CD14-positive monocyte (primary cell): ENCODE measurements at places on chromosomes 1 and 21.

DNA sequence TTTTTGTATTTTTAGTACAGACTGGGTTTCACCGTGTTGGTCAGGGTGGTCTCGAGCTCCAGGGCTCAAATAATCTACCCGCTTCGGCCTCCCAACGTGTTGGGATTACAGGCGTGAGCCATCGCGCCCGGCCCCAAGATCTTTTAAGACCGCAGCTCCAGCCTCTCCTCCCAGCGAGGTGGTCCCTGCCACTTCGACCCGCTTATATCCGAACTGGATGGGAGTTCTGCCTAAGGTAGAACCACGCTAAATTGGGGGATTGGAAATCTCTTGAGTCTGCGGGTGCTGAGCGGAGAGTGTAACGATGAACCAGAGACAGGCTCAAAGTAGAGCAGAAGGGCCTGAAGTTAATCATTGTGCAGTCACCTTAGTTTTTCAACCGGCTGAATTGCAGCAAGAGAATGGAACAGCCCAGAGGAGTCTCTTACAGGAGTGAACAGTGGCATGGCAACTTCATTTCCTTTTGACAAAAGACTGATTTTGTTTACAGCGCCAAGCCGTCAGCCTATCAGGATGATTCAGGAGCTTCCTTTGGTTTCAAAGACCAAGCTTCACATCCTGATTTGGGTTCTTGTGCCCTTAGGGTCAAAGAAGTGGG is 726 bp upstream of the CYB5R1 start:
- peak; percentile 63 for DNase-seq

DNA sequence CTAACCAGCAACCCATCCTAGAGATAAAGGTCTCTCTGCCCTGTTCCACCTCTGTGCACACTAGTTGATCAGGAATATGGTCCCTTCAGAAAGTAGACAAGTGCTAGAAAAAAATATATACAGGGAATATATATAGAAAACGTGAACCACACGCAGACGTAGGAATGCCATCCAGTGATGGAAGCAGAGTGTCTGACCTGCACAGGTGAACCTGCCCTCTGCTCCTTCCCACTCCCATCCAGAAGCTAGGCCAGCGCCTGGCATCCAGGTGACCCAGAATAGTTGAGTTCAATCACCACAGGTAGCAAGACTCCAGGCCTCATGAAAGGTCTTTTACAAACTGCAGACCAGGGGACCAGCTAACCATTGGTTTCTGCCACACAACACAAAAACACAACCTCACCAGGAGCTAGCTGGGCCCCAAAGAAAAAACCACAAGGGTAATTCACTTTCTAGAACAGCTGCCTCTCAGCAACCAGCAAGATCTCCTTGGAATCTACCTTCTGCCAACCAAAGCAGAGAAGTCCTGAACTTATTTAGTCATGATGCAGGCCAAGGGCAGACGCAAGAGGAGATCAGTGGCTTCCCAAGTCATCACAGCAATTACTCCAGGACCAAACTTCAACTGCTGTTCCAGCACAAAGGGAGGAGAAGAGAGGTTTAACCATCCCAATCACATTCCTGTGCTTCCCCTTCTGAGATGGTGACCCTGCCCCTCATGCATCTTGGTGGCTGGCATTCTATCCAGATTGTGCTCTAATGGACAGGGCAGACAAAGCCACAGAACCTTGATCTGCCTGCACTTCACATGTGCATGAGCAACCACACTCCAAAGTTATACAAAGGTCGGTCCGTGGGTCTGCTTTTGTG is 53.0 kb downstream of the GPR161 start:
- no peak for DNase-seq

GRCh38 chr1:183002797-183003196 is 20.4 kb upstream of the LAMC1 start:
- DNase-seq: no peak

DNA sequence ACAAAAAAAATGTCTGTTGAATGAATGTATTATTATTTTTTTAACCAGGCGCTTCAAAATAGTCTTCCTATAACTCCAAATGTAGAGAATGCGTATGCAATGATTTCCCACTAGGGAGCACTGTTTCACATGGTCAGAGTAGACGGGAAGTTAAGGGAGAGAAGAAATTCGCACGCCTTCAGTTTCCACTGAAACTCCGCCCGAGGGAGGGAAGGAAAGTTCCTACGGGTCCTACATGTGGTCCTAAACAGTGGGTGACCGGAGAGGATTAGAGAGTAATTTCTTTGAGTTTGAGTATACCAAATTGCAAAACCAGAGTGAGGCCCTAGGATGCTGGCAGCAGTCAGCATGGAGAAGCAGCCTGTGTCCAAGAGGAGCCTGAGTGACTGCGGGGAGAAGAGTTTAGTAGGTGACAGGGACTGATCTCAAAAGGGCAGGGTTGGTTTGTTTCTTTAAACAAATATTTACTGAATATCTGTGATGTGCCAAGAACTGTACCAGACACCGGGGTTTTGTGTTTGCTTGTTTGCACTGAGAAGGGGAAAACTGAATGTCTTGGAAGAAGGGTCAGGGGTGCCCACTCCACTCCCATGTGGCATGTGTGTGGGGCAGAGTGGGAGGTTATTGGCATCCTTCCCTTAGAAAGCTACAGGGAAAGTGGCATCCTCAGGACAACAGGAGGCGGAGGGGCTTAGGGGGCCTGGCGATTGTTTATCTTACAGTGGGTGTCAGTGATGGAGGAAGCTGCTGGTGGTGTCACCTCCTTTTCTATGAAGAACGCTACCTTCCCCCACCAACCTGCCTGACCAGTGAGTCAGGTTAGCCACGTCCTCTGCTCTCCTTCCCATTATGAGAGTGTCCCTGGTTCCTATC is 22.8 kb downstream of the RNU5D-1 start:
- DNase-seq: peak; percentile 59

DNA sequence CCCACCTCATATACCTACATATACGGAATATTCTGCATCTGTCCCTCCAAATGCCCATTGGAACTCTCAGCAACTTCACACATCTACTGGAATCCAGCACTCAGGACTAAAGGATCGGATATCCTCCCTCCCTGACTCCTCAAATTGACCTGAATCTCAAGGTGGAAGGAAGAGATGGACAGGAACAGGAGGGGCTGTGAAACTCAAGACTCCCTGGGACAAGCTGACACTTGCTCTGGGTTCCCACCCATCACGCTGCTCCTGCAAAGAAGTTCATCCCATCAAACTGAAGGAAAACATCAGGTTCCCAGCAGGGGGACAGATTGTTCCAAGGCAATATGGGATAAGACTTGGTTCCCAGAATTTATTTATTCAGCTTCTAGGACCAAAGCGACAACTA is 30.3 kb upstream of the TIAM1 start:
- DNase-seq: no peak

- no peak for DNase-seq
Measured at GRCh38 chr1:24721533-24721932, 23.7 kb upstream of the CLIC4 start.

DNA sequence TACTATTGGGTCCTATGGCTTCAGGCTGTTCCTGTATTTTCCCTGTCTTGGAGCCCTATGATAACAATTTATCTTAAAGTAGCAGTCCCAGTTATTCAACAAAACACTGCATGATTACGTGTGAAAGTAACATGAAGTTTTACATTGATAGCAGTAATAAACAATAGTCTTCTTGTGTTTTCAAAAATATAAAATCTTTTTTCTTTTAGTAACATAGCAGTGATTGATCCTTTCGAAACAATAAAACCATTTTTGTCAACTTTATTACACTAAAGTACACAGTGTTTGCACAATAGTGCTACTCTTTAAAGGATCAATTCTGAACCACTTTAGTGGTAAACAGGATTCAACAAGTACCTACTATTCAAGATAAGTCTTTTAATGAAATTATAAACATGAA is 90.6 kb downstream of the GPATCH2 start:
- DNase-seq: no peak

GRCh38 chr1:19936061-19936750 is 12.8 kb upstream of the PLA2G2E start:
- no peak for DNase-seq

GRCh38 chr1:210292231-210292871 is 36.4 kb upstream of the HHAT start:
- DNase-seq: no peak

DNA sequence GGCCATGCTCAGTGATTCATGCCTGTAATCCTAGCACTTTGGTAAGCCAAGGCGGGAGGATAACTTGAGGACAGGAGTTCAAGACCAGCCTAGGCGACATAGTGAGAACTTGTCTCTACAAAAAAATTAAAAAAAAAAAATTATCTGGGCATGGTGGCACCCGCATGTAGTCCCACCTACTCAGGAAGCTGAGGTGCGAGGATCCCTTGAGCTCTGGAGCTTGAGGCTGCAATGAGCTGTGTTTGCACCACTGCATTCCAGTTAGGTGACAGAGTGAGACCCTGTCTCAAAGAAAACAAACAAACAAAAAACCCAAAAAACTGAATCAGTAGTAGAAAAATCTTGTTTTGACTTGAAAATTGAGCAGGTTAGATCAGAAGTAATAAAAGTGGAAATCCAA is 67.1 kb upstream of the IPO9 start:
- no peak for DNase-seq

- DNase-seq: no peak
Measured at GRCh38 chr21:41164981-41165655, 2.8 kb upstream of the BACE2 start.

DNA sequence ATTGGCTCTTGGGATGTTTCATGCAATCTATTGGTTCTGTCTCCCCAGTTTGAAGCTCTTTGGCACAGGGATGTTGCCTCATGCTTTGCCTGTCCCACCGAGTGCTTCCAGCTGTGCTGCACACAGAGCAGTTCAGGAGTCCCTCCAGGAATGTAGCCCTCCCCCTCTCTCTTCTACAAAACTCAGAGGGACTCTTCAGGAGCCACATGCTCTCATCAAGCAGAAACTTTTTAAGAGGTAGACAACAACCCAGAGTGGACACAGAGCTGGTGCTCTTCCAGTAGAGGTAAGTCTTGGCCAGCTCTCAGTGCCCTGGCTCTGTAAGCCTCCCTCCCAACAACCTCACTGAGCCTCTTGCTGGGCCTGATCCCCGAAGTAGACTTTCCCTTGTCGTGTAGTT is 11.6 kb upstream of the ZNF697 start:
- DNase-seq: no peak

DNA sequence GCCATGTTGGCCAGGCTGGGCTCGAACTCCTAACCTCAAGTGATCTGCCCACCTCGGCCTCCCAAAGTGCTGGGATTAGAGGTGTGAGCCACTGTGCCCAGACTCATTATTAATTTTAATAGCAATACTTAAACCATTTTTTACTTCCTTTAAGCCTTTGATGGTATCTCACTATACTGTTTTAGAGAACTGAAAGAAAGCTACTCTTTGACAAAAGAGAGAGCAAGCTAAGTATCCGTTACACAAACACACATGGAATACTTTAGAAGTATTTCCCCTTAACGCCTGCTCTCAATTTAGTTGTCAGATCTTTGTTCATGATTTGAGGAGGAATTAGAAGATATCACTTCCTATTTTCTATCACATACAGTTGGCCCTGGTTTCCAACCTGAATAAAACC is 189.4 kb downstream of the COP1 start:
- DNase-seq: no peak

- DNase-seq: no peak
Measured at GRCh38 chr1:101221945-101222429, 14.8 kb upstream of the S1PR1 start.

- no peak for DNase-seq
Measured at GRCh38 chr21:32330784-32331311, 32.2 kb downstream of the MRAP start.

DNA sequence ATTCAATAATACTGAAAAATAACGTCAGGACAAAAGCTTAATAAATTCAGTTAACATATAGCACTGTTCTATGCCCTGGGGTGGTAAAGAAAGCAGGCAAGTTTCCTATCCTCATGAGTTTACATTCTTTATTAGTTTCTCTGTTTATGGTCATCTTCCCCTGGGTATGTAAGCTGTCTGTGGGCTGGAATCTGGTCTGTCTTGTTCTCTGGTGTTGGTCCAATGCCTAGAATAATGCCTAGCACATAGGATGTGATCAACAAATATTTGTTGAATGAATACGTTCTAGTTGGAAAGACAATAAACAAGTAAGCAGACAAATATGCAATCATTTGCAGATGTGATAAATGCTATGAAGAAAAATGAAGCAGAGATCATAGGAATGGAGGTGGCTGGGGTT is 7.2 kb upstream of the IGSF3 start:
- DNase-seq: no peak

- no peak for DNase-seq
Measured at GRCh38 chr1:19057182-19057779, 100.8 kb upstream of the IFFO2 start.

DNA sequence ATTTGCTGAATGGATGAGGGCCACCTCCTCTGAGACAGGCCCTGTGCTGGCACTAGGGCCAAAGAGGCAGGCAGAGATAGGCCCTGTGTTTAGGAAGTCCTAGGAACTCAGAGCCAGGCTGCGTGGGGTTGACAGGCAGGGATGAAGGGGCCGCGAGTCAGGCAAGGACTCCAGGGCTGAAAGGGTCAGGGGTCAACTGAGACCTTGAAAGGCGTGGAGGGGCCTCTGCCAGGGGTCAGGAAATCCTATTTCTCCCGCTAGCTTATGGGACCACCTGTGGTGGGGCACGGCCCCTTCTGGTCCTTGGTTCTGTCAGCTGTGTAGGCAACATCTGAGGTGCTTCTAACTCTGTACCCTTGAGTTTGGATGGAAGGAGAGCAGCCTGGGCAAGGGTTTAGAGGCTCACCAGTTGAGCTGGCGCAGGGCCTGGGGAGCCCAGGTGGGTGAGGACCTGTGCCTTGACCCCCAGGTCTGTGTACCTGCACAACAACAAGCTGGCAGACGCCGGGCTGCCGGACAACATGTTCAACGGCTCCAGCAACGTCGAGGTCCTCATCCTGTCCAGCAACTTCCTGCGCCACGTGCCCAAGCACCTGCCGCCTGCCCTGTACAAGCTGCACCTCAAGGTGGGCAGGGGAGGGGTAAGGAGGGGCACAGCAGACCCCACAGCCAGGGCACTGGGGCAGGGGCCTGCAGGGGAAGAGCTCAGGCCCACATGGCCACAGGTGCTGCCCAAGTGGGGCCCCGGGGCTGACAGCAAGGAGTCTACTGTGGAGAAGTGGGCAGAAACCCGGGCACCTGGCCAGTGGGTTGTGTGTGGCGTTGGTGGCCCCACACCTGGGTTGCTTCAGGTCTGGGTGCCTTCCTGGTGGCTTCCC is 14.9 kb downstream of the PODN start:
- no peak for DNase-seq

- no peak for DNase-seq
Measured at GRCh38 chr21:23858878-23859277, 1748.4 kb downstream of the MRPL39 start.

DNA sequence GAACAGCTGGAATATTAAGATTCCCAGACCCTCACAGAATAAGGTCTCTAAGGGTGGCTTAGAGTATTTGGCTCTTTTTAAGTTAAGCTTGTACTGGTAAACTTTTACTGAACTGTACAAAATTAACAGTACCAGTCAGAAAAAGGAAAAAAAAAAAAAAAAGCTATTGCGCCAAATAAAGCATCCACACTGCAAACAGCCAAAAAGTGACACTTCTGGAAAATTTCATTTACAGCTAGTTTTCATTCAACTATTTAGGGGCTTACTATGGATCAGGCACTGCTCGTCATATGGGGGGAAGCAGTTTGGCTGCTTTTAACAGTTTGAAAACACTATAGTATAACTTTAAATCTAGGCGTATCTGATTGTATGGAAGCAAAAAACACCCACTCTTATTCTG is 139.6 kb downstream of the EIF4G3 start:
- DNase-seq: no peak

GRCh38 chr1:98458511-98459485 is 202.7 kb upstream of the SNX7 start:
- DNase-seq: no peak
